Epithelial cell of prostate (primary cell): ENCODE measurements at places on chromosomes 1 and 21.

GRCh38 chr1:198622001-198622400 lies 16.8 kb upstream of the PTPRC start:
- no peak for DNase-seq

GRCh38 chr1:156881101-156881500 lies 12.4 kb upstream of the PEAR1 start:
- DNase-seq = no peak

- no peak for DNase-seq
These were observed 27.0 kb downstream of the STYXL2 start for GRCh38 chr1:167120899-167121298.

DNA sequence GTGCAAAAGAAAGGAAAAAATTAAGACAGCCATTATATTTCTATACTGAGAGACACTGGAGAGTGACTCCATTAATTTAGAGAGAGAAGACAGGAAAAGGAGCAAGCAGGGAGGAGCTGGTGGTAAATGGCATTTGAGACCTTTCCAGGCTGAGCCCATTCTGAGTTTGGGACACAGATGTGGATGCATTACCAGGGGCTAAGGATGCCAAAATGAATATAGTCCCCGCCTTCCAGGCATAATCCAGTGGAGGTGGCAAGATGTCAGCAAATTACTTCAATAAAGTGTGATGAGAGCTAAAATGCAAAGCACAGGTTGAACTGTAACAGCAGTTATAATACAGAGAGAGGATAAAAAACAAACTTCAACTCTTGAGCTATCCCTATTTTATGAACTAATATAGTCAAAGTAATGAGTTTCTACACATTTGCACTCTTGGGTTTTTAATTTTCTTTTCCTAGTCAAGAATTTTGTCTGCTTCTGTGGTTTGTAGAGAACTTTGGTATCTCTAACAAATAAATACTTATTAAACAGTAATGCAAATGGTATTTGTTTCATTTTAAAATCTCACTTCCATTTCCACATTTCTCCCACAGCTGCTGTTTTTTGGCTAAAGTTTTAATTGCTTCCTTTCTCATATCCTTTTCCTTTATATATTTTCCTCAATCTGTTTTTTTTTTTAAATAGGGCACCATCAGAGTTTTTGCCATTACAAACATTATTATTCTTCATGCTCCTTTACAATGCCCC lies 228.2 kb upstream of the KCNK2 start:
- DNase-seq = no peak

DNA sequence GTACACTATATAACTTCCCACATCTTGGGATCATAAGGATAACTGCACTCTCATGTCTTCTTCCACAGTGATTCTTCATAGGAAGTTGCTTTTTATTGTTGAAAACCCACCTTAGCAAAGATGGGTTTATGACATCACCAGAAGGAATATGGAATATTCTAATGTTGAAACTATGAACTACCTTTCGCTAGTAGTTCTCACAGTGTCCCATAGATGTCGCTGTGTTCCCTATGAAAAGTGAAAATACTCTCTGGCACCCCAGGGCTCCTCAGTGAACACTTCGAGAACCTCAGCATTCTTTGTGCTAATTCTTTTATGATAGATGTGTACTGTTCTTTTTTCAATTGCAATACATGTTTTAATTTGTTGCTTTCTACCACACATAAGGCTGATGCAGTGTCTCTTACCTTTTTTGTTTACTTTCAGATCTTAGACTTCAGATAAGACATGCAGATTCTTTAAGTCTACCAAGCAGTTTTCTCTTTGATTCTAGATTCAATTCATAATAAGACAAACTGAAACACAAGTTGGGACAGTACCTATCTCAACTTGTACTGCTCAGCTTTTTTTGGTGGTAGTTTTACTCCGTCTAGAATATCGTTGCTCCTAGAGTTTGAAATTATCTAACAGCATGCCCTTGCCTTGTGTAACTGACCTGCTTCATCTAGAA lies 90.8 kb downstream of the GTF2B start:
- DNase-seq = no peak

DNA sequence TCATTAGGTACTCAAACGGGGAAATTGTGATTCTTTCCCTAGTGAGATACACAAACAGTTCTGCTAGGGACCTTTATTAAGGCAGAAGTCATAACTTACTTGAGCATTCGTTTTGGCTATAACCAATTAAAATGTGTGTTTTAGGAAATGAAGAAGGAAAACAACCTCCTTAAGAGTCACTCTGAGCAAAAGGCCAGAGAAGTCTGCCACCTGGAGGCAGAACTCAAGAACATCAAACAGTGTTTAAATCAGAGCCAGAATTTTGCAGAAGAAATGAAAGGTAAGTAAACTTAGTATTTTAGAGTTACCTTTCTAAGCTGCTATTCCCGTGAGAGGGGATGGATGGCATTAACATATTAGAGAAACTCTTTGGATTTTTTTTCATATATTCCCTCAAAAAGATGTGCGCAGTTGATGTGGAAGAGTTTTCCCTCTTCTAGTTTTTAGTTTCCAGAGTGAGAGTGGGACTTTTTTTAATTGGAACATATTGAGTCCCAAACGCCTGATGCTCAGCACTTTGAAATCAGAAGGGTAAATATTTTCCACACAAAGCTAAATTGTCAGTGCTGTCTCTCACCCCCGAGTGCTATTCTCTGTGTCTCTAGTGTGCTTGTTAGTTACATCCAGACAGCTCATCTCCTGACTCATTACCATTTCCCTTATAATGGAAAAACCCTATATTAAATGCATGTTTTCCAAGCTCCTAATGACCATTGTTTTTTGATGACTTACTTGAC lies 34.9 kb downstream of the CENPF start:
- DNase-seq = no peak

GRCh38 chr1:67747671-67748546 lies 62.9 kb downstream of the GADD45A start:
- no peak for DNase-seq

DNA sequence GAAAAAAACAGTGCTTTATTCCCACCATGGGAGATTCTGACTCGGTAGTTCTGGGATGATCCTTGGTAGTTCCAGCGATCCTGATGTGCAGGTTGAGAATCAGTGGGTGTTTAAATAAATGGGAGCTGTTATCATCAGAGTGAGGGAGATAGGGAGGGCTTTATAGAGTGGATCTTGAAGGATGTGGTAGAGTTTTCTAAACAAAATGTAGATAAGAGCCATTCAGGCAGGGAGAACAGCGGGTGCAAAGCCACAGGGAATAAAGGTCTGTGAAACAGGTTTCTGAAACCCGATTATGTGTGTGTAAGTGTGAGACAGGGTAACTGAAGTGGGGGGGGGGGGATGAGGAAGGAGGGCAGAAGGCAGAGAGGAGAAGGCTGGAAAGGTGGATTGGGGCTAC lies 75.8 kb upstream of the ADAR start:
- no peak for DNase-seq

DNA sequence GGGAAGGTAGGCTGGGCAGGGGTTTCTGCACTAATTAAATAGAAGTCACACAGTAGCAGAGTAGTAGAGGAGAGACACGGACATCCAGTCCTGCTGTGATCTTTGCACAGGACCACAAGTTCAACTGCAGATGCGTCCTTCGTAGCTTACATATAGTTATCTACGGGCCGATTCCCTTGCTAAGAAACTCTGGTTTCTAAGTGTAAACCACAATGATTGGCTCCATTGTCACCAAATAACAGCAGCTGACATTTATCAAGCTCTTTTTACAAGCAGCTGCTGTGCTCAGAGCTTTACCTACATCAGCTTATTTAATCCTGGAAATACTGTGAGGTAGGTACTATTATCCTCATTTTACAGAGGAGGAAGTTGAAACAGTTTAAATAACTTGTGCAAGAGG lies 3.1 kb downstream of the SLC45A3 start:
- DNase-seq = no peak

DNA sequence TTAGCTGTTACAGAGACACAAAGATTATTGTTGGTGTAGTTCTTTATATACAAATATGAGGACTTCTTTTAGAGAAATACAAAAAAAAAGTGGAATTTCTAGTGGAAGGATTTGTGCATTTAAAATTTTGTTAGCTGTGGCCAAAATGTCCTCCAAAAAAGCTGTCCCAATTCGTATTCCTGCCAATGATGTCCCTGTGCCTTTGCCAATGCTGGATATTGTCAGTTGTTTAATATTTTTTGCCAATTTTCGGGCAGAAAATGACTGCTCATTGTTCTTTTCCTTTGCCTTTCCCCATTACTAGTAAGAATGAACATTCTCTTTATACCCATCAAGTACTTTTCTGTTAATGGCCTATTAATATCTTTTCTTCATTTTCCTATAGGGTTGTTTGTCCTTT lies 110.0 kb upstream of the HOOK1 start:
- DNase-seq = no peak

GRCh38 chr1:111958851-111959250 lies 30.6 kb downstream of the KCND3 start:
- no peak for DNase-seq

GRCh38 chr1:9558271-9558945 lies 19.1 kb downstream of the SLC25A33 start:
- DNase-seq = no peak

DNA sequence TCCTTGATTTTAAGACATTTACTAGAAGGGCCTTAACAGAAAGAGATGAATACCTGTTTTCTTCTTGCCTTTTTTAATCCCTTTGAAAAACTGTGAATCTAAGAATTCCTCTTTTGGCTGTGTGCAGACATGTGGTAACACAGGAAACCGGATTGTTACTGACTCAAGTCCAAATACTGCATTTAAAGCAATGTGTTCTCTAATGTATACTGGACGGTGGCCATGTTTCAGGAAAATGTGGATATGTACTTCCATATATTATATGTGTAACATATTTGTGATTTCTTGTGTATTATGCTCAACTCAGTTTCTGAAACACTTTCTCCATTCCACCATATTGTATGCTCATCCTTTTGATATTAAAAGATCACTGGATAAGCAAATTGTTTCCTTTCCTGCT lies 185.1 kb downstream of the LRRC7 start:
- no peak for DNase-seq

GRCh38 chr1:233735847-233736246 lies 121.9 kb downstream of the KCNK1 start:
- no peak for DNase-seq

DNA sequence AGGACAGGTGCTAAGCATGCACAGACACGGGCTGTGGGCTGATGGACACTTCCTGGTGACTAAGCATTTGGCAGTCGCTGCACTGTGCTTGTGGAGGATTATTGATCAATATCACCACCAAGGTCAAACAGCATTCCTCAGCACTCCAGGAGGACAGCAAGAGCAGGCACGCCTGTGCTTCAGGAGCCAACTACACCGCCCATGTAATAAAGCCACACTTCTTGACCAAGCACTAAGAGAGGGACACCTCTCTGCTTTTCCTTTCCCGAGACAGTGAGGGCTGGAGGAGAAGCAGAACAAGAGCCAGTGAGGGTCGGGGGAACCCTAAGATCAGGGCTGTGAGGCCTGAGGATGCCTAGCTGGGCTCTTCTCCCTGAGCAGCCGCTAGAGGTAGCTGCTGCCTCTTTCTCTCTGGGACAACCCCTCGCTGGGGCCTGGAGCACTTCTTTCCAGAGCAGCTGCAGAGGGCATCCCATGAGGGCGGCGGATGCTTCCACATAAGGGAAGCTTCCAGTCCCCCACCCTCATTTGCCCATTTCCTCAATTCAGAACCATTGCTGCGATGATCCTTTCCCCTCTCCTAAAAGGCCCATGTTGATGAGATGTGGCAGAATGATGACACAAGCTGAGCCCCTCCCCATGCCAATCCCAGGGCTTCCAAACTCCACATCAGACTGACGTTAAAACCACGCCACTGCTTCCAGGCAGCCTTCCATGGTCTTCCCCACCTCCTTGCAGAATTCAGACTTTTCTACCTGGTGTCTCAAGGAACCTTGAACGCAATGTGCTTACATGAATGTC lies 19.1 kb downstream of the RAB7B start:
- DNase-seq = peak; percentile 88

DNA sequence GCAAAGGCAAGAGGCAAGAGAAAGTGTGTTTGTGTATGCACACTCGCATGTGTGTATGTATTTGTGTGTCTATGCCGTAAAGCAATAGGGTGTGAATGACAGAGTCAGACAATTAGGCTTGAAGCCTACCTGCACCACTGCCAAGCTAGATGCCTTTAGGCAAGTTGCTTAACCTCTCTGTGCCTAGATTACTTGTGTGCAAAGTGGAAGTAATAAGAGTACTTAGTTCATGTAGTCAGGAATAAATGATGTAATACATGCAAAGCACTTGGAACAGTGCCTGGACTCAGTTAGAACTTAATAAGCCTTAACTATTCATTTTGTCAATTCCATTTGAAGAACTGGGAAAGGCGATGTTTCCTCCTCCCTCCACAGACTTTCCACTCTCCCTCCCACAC lies 31.7 kb downstream of the LAMB3 start:
- DNase-seq = no peak

DNA sequence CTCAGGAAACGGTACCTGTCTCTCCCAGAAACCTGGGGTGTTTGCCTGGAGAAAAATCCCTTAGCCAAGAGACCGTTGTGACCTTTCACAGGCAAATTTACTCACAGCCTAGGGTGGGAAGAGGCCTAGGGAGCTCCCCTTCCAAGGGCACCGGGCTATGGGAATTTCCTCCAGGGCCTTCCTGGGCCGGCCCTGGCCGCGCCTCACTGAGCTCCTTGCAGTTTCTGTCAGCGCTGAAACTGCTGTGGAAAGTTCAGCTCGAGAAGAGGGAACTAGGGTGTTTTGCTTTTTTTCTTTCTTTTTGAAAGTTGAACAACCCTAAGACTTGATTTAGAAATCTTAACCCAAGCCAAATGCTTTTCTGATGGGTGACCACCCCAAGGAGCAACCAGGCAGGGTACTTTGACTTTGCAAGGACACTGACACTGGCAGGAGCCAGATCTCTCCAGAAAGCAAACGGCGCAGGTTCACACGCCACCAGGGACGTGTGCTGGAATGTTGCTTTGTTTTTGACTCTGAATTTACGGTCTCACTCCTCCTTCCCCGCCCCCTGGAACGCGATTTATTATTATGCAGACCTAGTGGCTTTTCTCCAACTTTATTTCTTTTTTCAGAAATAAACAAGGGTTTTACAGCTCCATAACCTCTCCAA lies 229.6 kb upstream of the JUN start:
- DNase-seq = no peak

GRCh38 chr1:230109895-230110667 lies 43.0 kb downstream of the GALNT2 start:
- DNase-seq = no peak

DNA sequence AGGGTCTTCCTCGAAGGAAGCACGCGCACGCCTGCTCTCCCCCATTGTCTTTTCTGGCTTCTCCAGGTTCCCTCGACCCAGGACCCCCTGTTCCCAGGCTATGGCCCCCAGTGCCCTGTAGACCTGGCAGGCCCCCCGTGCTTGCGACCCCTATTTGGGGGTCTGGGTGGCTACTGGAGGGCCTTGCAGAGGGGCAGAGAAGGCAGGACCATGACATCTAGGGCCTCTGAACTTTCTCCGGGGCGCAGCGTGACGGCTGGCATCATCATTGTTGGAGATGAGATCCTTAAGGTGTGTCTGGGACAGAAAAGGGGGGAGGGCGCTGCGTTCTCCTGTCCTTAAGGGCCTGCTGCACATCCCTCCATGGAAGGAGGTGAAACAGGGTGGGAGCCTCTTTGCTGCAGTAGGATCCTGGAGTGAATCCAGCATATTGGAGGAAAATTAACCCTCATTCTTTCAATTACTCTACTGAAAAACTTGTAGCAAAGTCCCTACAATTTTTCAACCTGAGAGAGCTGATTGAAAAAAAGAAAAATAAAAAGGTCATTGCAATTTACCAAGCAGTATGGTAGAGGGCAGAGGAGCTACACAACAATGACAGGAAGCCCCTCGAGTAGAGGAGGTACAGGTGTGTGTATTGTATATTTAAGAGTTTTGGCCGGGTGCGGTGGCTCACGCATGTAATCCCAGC lies 777 bp downstream of the FLAD1 start:
- DNase-seq = no peak

GRCh38 chr1:5165762-5166161 lies 511.4 kb downstream of the AJAP1 start:
- no peak for DNase-seq
